CD4-positive, alpha-beta T cell treated with Interleukin-12 subunit alpha and Interleukin-12 subunit beta, for 1 hour (primary cell): ENCODE measurements at places on chromosomes 4 and X.

DNA sequence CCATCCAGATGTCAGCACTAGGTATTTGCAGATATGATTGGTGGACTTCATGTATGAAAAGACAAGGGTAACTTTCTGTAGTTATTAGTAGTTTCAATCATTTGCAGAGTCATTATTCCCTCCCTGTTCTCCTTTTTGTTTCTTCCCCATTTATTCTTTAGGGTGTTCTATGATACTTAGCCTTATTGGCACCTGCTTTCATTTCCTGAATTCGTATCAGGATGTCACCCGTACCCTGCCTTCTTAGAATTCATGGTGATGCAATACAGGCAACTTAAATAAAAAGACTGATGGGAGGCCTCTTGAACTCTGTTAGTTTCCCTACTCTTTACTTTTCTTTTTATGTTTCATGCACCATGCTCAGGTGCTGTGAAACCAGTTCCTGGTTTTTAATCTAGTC is 24.2 kb downstream of the MAGED1 start:
- DNase-seq, result no peak

- DNase-seq, result no peak
Observed at GRCh38 chr4:155854582-155855226, 11.4 kb downstream of the ASIC5 start.

DNA sequence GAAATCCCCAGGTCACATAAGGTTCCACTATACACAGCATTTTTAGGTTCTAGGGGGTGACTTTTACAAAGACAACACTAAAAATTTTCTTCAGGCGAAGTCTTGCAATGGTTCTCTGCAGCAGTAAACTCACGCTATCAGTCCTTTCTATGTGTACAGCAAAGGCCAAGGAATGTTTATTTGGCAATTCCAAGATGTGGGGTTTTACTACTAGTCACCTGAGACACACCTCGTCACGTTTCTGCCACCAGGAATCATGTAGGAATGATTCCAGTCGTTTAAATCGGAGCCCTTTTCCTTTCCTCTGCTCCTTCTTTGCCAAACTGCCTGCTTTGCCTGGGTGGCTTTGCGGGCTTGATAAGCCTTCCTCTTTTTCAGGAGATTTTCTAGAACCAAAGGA is 75.9 kb upstream of the ENPEP start:
- DNase-seq, result no peak

- DNase-seq, result no peak
Observed at GRCh38 chr4:62302710-62303109, 1102.6 kb downstream of the ADGRL3 start.

GRCh38 chr4:90240333-90240732 is 113.1 kb downstream of the CCSER1 start:
- DNase-seq, result no peak

- DNase-seq, result no peak
Observed at GRCh38 chr4:120263618-120264017, 197.0 kb upstream of the MAD2L1 start.

GRCh38 chr4:189069772-189070171 is 870.9 kb upstream of the FRG1 start:
- no peak for DNase-seq

DNA sequence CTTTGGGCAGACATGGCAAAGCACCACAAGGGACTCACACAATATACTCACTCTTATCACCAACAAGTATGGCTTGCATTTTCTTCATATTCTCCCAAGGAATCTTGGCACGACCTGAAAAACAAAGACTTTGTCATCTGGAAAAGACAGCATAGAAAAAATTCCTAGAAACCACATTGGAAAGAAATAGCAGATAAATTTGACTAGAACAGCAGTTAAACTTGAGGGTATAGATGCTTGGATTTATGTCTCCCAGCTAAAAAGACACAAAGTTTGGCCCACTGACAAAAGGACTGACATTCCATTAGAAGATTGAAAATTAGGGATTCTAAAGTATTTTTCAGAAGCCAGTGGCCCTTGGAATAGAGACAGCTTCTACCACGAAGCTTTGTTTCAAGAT is 6.9 kb upstream of the VEGFC start:
- no peak for DNase-seq

- DNase-seq, result no peak
Observed at GRCh38 chr4:41839916-41840854, 91.7 kb upstream of the PHOX2B start.

DNA sequence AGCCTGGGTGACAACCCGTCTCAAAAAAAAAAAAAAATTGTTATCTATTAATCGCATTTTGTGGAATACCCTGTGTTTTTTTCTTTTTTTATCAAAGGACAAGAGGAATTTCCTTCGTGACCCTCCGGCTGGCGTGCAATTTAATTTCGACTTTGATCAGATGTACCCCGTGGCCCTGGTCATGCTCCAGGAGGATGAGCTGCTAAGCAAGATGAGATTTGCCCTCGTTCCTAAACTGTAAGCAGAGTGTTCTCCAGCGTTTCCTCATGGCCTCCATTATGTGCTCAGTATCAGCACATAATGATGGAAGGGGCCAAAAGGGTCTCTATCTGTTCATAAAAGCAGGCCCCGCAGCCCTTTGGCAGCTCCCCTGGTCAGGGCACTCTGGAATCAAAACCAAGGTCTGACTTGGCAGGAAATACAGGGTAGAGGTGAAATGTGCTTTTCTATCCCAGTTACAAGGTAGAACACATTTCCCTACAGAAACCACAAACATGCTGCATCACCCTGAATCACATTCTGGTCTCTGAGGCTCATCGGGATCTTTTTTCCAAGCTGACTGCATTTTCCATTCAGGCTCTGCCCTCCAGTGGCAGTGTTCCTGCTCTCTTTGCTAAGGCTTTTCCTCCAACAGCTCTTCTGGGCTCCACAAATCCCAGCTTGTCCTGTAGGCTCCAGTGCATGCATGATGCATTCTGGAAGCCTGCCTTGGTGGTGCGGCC is 24.4 kb downstream of the SYAP1 start:
- DNase-seq, result no peak

DNA sequence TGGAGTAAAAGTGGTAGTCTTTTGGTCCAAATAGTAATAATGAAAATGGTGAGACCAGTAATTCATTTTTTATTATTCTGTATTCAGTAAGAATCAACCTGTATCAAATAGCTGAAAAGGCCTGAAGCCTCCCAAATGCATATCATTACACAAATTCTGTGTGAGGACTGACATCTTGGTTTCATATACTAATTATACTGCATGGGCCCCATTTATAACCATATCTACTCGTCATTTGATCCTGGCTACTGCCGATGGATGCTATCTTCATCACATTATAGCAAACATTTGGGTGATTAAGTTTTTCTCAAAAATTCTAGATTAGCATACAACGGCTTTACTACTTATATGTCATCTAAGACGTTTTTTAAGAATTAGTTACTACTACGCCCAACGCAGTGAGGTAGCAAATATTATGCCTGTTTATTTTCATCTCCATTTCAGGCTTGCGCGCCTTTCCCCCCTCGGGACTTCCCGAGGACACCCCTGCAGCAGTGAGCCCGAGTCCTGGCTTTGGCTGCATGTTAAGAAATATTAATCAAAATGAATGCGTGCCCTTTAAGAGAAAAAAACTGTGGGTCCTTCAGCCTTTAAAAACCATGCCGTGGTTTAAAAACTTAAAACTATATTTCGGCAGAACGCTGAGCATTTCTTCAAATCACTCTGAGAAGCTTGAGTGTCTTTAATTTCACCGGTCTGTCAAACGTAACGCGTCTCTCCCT is 814 bp upstream of the MMAA start:
- DNase-seq, result peak; percentile 44

DNA sequence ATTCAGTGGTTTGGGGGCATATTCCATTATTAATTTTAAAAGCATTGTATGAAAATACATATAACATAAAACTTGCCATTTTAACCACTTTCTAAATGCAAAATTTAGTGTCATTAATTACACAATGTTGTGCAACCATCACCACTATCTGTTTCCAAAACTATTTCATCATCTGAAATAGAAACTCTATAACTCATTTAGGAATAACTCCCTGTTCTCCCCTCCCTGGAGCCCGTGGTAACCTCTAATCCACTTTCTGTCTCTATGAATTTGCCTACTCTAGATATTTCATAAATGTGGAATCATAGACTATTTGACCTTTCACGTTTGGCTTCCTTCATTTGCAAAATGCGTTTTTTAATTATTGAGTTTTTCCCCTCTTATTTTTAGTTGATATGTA is 101.4 kb upstream of the GPC4 start:
- DNase-seq, result no peak

DNA sequence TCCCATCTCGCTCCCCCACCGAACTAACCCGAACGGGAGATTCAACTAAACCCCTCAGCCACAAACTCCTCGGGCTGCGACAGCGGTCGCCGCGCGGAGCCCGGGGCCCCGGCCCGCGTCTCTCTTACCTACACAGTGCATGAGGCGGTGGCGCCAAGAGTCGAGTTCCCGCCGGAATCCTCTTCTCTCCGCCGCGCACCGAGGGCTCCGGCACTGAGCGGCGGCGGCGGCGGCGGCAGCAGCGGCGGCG is 160 bp downstream of the LCORL start:
- DNase-seq, result no peak
